Right ventricle myocardium inferior (tissue), 1 donor: ENCODE measurements at places on chromosomes 4 and X. TPM values are rescaled to one million over a fixed set of nuclear protein-coding genes. Genes with fewer than 3 reads are reported as not detected.

DNA sequence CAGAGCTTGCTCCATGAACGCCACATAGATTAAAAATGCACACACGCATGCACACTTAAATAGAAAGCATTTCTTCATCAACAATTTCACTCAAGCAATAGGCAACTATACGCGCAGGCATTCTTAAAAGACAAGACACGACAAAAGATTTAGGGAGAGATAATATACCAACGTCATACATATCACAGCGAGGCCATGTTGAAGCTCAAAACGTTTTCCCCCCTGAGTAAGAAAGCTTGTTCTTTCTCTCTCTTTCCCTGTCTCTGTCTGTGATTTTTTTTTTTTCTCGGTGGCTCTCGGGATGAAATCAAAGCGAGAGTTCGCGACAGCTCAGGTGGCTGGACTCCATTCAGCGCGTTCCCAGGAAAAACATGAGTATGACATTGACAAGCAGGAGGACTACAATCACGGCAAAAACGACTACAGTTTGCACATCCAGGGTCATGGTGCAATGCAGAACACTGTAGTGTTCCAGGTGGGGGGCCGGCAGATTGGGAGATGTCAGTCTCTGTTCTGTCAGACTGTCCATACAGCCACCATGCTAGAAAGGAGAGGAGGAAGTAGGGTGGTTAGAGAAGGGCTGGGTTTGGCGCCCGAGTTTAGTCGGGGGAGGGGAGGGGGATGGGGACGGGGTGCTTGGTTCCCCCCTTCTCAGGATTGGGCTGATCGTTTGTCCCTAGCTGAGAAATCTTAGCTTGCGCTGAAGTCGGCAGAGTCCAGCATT is 30.7 kb downstream of the ARHGEF9 start:
- no peak for DNase-seq

DNA sequence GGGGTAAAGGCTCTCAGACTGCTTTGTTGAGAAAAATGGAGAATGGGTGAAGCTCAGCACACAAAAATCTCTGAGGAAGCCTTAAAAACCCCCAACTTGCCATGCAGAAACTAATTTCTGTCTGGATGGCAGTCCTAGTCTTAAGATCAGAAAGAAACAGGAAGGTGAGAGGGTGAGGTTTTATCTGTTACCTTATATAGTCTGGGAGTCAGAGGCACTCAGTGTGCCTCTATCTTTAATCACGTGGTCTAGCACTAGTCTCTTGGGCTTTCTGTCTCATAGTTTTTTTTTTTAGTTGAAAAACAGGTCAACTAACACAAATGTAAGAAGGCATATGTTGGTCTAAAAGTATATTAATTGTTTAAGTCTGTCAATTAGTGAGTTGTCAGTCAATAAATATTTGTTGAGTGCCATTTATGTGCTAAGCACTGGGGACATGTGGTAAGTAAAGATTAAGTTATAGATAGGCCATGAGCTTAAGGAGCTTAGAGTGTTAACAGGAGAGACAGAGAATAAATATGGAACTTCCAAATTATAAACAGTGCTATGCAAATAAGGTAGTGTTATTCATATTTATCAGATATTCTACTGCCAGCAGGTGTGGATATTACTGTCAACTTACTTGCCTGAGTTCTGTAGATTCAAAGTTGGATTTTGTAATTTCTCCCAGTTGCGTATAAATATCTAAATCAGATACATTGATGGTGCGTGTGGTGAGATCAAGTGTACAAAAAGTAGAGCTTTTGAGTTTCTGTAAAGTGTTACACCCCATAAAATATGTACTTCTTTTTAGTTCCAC is 7.0 kb downstream of the CYBB start:
- no peak for DNase-seq

GRCh38 chrX:72539822-72540221 is 32.8 kb downstream of the HDAC8 start:
- no peak for DNase-seq

GRCh38 chrX:40205471-40205870 is 107.7 kb upstream of the BCOR start:
- no peak for DNase-seq

GRCh38 chrX:23902419-23902818 is 5.3 kb downstream of the APOO start:
- DNase-seq = no peak

DNA sequence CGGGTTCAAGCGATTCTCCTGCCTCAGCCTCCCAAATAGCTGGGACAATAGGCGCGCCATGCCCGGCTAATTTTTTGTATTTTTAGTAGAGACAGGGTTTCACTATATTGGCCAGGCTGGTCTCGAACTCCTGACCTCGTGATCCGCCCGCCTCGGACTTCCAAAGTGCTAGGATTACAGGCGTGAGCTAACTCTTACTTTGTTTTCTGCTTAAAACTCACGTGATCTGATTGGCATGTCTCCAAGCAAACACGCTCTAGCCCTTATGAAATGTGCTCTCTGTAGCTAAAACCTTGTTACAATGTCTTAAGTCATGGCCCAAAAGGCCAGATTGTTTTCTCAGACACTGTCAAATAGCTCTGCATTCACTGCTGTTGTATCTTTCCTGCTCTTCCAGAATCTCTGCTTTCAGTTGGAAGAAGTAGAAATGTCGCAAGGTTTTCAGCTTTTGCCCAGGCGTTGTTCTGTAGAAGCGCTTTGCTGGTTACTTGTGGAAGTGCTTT is 39.7 kb upstream of the OGT start:
- DNase-seq = no peak

DNA sequence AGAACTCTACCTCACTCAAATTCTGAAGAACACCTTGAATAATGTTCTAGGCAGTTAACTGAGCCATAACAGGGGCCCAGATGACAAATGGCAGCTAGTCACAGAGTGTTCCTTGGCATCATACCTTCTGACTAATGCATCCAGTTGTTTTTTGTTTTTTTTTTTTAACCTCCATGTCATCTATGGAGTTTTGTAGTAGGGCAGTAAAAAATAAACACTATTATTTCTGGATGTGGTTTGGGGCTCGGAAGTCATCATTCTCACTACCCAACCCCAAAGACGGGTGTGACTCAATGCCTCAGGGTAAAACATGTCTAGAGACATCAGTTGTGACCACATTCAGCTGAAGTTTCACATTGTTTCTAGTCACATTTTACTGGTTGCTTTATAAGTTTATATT is 31.2 kb upstream of the MCF2 start:
- no peak for DNase-seq

DNA sequence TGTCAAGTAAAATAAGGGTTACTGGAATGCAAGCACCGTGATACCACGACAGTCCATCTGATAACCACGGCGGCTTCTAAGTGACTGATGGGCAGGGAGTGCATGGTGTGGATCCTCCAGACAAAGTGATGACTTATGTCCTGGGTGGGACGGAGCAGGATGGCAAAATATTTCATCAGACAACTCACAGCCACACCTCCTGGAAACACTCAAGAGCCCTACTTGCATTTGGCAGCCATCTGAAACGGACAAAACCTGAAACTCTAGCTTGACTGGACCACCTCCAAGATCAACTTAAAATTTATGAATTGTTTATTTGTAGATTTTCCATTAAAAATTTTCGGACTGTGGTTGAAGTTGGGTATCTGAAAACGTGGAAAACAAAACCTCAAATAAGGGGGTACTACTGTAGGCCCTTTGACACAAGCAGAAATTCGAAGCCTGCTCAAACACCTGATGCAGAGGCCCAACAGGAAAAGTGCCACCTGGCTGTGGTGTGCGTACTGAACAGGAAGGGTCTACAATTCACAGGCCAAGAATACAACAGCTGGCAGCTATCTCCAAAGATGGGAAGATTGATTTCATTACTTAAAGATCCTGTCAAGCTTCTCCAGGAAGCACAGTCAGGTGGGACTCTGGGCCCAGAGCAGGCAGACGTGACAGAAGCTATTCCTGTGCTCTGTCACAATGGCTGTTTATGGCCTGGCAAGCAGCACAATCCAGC is 26.0 kb downstream of the LRIT3 start:
- no peak for DNase-seq

DNA sequence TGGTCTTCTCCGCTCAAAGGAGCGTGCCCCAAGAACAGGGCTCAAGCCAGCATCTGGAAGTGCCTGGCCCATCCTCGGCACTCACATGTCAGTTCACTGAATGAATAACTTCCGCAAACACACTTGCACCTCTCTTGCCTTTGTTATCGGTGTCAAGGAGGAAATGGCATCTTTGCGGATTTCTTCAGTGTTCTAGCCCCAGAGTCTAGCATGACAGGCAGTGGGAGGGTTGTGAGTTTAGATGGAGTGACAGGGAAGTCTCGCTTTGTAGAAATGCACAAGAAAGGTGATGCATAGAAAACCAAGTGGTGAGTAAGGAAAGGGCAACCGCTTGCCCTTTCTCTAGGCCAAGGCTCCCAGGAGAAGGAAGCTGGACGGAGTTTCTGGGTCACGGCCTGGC is 17.6 kb upstream of the MECP2 start:
- no peak for DNase-seq

Gene OPRPN
- not detected for total RNA-seq

Gene SUPT20HL2
- total RNA-seq = not detected

Gene CSAG3
- total RNA-seq = not detected

Gene TBC1D25
- 20.5 TPM for total RNA-seq
